ENCODE measurements at places on chromosomes 11 and 22.

DNA sequence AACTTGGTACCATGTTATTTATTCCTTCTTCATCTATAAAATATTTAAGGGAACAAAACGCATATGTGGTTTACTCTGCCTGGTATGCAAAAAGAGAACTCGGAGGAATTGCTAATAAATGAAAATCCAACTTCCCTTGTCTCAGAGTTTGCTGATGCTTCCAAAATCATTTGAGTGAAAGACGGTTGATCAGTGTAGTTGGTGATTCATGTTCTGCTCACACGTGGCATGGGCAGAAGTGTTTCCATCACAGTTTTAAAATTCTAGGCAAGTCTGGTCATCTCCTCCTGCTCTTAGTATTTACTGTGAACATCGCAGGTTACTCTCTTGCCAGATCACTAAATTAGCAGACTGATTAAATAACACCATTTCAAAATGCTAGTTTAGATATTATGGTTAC is 11.9 kb upstream of the PARVB start:
- no peak for DNase-seq

DNA sequence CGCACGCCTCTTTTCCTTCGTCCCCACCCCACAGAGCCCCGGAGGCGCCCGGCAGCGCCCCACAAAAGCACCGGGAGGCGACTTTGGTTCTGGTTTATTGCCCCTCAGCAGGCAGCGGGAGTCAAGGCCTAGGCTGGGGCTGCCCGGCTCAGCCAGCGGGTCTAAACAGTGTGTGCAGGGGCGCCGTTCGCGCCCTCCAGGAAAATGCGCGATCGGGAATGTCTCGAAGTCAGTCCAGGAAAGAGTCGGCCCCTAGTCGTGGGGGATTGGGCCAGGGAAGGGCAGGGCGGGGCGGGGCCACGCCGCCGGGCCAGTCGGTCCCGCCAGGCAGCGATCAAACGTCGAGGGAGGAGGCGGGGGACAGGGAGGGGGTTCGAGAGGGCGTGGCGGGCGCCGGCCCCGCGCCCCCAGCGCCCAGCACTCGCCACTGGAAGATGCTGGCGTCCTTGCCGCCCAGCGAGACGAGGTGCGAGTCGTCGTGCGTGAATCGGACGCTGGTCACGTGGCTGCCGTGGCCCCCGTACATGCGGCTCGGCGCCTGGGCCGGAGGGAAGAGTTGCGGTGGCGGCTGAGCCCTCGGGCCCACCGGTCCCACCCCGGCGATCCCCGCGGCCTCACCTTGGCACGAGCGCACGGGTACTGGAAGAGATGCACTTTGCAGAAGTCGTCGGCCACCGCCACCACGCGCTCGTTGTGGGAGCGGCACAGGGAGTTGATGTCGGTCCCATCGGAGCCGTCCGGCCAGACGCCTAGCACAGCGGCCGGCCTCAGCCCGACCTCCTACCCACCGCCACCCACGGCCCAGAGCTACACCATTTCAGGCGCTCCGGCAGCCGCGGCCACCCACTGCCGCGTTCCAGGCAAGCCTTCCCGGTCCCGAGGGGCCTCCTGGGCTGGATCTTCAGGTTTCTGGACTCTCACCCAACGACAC is 741 bp upstream of the MTA2 start:
- DNase-seq = no peak

DNA sequence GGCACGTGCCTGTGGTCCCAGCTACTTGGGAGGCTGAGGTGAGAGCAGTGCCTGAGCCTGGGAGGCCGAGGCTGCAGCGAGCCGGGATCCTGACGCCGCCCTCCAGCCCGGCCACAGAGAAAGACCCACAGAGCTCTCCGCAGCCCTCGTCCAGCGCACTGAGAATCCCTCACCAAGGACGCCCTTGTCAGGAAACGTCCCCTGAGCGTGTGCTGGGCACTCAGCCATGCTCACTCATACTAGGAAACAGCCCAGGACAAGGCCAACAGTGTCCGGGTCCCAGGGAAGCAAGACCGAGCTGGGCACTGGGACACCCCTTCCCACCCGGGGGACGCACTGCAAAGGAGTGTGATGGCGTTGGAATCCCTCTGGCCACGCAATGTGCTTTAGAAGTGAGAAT is 14.5 kb downstream of the DEAF1 start:
- no peak for DNase-seq

- no peak for DNase-seq
Observed at GRCh38 chr11:66547662-66548009, 933 bp downstream of the ACTN3 start.

GRCh38 chr22:36413022-36413775 is 25.4 kb upstream of the MYH9 start:
- DNase-seq = no peak

- no peak for DNase-seq
Observed at GRCh38 chr11:130909650-130910049, 6.6 kb downstream of the SNX19 start.

- no peak for DNase-seq
Observed at GRCh38 chr22:36201630-36202319, at the start of gene APOL4. TSS of gene APOL4 (minus strand) at chr22:36201809. CDS start at chr22:36201734, 75 bp downstream.

DNA sequence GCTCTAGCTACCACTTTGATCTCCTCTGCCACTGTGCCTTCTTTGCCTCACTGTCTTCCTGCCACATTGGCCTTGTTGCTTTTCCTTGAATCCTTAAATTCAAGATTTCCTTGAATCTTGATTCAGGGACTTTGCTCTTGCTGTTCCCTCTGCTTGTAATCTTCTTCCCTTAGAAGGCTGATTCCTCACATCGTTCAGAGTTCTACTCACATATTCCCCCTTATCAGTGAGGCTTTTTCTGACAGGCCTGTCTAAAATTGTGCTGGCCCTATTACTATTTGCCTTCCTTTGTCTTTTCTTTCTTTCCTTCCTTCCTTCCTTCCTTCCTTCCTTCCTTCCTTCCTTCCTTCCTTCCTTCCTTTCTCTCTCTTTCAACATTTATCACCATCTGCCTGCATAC is 206.9 kb upstream of the CCDC90B start:
- no peak for DNase-seq

DNA sequence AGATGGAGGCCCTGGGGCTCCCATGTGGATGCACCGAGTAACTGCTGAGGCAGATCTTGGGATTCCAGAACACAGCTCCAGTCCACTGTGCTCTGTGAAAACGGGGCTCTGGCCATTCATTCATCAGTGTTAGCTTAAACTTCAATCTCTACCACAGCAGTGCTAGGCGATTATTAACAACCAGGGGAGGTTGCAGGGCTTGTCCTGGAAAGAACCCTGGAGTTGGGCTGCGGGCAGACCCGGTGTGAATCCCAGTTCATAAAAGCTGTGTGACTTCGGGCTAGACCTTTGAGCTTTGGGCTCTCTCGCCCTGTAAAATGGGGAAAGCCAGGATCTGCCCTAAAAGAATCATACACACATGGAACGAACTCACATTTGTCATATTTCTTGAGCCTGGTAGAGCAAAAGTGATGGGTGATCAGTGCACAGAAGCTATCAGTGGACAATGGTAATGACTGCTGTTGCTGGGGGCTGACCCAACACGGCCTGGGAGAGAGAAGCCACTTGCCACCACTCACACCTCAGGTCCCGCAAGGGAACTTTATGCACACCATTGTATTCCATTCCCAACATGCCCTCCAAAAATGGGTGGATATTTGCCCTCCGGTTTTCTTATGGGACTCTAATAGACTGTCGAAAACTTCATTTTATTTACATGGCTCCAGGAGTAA is 15.6 kb upstream of the CRYBB3 start:
- no peak for DNase-seq

Data from stimulated activated effector memory CD8-positive, alpha-beta T cell treated with anti-CD3 and anti-CD28 coated beads, Interleukin-12 subunit alpha, Interleukin-12 subunit beta, amount 100 ng/mL, for 72 hours (primary cell).